Hematopoietic multipotent progenitor cell treated with erythropoietin and hydrocortisone succinate and interleukin-3 and kit ligand, for 6 days (in vitro differentiated cells): ENCODE measurements at places on chromosomes 1 and 21.
A peak's percentile ranks its signal among the peaks of the same experiment; 100 is the strongest.

GRCh38 chr1:171611306-171611705, 10.7 kb upstream of the MYOCOS start:
- no peak for DNase-seq

GRCh38 chr1:39408641-39409054, 82.8 kb upstream of the BMP8A start:
- peak; percentile 96 for DNase-seq

GRCh38 chr1:31655104-31655503, 10.4 kb upstream of the PEF1 start:
- DNase-seq, result no peak

DNA sequence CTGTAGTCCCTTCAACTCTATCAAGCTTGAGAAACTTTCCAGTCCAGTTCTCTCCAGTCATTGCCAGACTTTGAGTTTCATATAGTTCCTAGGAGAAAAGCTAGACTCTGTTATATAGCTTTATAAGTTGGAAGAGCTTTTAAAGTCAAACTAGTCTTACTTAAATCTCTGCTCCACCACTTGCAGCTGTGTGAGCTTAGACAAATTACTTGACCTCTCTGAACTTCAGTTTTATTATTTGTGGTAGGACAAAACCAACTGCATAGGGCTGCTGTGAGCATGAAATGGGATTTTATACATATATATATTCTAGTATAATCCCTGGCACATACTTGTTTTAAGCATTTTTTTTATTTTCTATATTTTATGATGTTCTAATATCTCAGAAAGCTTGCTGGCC, 338.7 kb upstream of the NR5A2 start:
- DNase-seq, result no peak

DNA sequence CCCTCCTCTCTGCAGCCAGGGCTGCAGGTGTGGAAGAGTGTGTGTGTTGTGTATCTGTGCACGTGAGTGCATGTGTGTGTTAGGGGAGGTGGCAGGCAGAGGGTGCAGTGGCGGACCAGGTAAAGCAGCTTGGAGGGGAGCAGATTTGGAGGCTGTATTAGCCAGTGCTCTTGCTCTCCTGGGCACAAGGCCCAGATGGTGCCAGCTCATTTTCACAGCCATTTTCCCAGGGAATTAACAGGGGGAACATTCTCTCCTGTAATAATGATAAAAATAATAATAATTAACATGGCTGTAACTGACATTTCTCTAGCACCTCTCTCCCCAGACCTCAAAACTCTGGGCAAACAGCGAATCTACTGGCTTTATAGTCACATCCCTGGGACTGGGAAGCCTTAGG, 43.6 kb downstream of the LRRN2 start:
- DNase-seq, result no peak

- DNase-seq, result no peak
Observed at GRCh38 chr1:226233293-226233692, 9.8 kb downstream of the MIXL1 start.

GRCh38 chr1:67226688-67227087, 60.4 kb downstream of the IL23R start:
- DNase-seq, result no peak

- no peak for DNase-seq
Observed at GRCh38 chr1:84887261-84887934, 5.6 kb downstream of the LPAR3 start.

- DNase-seq, result no peak
Observed at GRCh38 chr1:221832617-221833016, 90.7 kb upstream of the DUSP10 start.

- peak; percentile 33 for DNase-seq
Observed at GRCh38 chr1:235642011-235642942, 7.3 kb downstream of the GNG4 start.

GRCh38 chr1:168447871-168448270, 95.9 kb downstream of the XCL2 start:
- DNase-seq, result no peak

DNA sequence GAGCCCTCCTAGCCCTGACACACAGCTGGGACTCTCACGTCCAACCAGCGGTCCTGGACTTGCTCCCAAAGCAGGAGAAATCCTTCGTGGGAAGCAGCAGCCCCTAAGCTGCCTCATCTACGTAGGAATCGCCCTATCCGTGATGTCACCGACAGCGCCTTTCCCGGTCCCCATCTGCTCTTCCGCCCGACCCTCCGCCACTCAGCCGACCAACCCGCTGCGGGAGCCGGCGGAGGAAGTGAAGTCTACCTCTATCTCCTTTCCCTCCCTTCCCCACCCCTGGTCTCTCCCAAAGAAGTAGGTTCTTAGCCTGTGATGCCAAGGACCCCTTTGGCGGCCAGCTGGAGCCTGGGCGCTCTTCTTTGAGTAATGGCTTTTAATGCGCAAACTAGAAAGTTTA, 272.1 kb downstream of the FAM72C start:
- no peak for DNase-seq

GRCh38 chr1:93749487-93749886, 67.8 kb upstream of the BCAR3 start:
- DNase-seq, result no peak

DNA sequence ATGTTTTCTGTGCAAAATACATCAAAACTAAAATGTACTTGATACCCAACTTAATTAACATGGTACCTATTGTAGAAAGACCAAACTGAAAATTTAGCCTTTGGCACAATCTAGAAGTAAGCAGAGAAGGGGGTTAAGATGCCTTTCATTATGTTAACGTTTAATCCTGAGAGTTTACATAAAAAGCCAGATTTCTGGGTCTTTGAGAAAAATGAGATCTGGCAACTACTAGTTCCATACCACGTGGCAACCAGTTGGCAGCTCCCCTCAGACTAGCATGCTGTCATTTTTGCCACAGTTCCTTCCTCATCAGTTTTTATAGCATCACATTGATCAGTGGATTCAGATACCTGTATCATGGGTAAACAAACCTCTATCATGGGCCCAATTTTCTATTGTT, 1.5 kb downstream of the RO60 start:
- DNase-seq, result peak; percentile 75

DNA sequence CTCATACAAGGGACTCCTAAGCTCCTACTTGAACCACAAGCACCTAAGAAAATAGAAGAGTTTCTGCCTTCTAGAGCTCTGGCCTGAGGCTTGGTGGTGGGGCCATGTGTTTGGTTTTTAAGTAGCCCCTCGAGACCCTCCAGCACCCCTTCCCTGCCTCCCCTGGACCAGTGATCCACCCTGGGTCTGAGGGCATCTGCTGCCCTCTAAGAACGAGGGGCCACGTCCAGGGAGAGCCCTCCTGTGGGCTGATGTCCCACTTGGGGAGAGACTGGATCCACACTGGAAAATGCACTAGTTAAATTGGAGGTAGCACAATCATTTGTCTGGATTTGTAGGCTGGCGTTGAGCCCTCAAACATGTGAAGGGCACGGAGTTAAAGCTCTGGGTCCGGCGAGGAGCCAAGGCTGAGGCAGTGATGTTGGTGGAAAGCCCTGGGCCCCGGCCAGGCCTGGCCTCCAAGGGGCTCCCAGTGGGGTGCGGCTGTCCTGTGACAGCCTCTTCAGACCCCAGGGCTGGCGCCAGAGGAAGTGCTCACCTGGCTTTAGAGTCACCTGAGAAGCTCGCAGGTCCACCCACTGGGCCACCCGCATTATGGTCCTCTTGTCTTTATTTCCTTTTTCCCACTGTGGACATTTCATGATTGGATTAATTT, 65.2 kb downstream of the SLC37A1 start:
- no peak for DNase-seq

DNA sequence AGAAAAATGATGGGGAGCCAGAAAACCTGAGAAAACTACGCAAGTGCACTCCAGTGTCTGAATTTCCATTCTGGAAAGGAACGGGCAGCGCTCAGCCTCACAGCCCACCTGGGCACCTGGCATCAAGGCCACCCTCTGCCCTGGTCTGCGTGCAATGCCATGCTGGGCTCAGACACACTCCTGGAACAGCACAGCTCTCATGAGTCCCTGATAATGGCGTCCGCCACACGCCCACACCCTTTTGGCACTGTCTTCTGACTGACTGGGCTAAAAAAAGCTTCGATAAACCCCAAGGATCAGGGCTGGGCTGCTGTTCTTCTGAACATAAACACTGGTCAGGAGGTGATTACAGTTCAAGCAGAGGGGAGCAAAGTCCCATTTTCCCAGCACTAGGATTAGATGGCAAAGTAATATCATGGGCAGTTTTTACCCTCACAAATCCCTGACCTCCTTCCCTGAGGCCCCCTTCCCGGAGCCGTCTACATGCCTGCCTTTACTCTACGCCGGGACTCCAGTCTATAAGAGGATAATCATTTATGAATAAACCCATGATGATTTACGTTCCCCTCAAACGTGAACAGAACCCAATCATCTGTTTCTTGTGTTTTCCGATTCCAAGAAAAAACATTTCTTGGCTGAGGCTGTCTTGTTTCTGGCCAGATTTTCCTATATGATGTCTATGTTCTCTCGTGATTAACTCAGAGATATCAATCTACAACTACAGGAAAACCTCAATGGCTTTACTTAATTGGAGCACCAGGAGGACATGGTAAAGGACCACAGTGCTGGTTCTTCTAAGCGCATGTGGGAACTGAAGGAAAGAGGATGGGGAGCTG, 22.6 kb downstream of the RCAN1 start:
- DNase-seq, result peak; percentile 82

- no peak for DNase-seq
Observed at GRCh38 chr1:43121256-43121900, 50.7 kb downstream of the EBNA1BP2 start.

DNA sequence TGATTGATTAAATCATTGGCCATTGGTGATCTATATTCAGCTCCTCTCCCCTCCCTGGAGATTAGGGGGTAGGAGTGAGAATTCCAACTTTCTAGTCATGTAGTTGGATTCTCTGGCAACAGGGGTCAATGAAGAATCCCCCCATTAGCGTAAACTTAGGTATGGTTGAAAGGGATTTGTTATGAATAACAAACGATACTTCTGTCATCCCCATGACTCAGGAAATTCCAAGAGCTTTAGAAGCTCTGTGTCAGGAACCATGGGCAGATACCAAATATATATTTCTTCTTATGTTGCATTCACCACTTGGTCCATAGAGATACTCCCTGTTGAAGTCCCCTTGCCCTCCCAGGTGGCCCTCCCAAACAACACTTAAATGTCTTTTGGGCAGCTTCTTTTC, 124.5 kb downstream of the DNM3 start:
- DNase-seq, result no peak

GRCh38 chr1:212683357-212683722, 16.3 kb downstream of the BATF3 start:
- peak; percentile 60 for DNase-seq

DNA sequence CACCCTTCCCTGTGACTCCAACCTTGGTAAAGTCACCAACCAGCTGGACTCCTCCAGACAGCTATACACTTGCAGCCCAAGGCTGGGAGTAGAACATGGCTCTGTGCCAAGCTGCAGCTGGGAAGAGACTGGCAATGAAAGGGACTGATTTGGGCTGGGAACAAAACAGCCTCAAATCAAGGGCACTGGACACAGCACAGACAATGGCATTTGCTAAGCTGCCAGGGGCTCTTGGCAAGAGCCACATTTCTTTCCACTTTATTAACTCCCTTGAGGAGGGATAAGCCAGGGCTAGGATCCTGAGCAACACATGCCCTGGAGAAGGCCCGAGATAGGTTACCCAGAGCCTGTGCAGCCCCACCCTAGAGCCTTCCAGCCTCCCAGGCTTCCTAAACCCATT, 12.0 kb downstream of the SYT11 start:
- no peak for DNase-seq

DNA sequence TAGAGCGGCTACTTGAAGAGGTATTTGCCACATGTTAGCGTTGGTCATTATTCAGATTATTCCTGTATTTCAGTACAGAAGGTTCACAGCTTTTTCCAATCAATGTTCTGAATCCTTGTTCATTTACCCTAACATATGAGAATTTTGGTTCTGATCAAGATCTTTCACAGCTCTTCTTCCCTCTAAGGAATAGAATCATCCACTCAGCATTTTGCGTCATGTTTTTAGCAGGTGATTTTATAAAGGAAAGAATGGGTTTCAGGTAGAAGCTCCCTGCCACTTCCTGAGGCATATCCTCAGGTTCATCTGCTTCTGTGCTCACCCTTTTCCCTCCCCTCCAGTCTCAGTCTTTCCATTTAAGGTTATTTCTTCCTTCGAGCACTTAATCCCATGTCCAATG, 66.4 kb downstream of the NPHS2 start:
- DNase-seq, result no peak

DNA sequence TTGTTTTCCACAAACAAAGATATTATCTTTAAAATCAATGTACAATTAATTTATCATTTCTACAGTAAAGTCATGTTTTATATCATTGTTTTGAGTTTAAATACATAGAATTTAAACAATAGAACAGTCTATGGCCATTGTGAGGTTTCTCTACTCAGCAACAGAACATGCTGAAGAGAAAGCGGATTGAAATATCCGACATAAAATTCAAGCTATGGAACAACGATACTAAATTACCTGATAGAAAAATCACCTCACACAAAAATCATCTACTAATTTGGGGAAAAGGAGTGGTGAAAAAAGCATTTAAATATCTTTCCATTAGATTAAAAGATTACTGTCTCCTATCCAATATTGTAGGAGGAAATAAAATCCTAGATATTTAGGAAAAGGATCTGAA, 12.6 kb downstream of the CDKN2C start:
- DNase-seq, result no peak
